ENCODE measurements at places on chromosomes 16 and 17.

DNA sequence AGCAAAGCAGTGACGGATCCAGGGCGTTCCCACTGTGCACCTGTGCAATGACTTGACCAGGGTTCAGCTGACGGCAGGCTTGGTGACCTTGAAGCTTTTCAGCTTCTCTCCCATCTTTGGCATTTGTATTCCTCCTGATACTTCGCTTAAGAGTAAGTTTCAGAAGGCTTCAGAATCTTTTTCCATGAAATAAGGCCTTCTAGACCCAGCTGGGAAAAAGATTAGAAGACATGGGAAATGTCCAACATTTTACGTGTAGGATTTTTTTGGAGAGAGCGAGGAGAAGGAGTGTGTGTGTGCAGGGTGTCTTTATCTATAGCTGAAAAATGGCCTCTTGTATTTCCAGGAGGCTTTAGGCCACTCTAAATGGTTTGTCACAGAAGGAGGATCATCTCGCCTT, 104.1 kb downstream of the BANP start:
- DNase-seq, result no peak

DNA sequence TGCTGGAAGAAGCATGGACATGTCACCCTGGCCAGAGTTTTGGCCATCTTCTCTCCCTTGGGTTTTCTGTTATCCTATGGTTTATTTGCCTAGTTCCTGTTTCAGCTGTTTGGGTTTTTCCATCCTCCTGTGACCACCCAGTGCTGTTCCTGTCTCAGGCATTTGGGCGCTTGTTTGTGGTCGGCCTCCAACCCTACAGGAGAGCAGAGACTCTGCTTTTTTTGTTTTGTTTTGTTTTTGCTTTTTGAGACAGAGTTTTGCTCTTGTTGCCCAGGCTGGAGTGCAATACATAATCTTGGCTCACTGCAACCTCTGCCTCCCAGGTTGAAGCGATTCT, 3.3 kb upstream of the ZC3H7A start:
- DNase-seq, result no peak

- no peak for DNase-seq
These were observed 16.6 kb downstream of the KRT9 start for GRCh38 chr17:41555105-41555887.

- no peak for DNase-seq
These were observed 181.5 kb upstream of the GSE1 start for GRCh38 chr16:85431431-85432124.

DNA sequence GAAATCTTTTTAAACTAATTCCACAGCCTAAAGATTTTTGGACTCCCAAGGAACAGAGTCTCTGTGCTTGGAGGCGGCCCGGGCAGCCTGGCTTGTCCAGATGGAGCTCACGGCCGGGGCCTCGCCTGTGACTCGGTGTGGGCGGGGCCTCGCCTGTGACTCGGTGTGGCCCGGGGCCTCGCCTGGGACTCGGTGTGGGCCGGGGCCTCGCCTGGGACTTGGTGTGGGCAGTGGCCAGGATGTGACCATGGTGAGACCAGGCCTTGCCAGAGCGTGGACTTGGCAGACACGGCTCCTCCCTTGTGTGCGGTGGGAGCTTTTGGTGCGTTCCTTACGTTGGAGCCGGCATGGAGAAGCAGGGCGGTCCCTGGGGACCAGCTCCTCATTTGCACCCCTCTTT, 92.3 kb downstream of the METRNL start:
- no peak for DNase-seq

DNA sequence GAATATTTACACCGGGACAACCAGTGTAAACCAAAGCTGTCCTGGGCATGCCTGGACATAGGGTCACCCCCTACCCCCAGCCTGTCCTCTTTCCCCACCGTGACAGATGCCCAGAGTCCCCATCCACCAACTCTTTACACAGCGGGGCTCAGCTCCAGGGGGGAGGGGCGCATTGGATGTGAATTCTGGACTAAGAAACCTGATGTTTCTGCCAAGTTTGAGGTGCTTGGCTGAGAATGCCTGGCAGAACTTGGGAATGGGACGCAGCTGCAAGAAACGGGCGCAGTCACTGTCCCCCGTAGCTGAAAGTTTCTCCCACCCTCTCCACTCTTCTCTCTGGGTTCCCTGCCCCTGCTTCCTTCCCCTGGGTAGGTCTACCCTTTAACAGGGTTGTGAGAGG, 68.0 kb upstream of the CDC42EP4 start:
- no peak for DNase-seq

GRCh38 chr16:87016046-87017035, 300.9 kb downstream of the C16orf95 start:
- no peak for DNase-seq

GRCh38 chr17:42675965-42676423, 800 bp downstream of the PLEKHH3 start:
- peak; percentile 41 for DNase-seq

DNA sequence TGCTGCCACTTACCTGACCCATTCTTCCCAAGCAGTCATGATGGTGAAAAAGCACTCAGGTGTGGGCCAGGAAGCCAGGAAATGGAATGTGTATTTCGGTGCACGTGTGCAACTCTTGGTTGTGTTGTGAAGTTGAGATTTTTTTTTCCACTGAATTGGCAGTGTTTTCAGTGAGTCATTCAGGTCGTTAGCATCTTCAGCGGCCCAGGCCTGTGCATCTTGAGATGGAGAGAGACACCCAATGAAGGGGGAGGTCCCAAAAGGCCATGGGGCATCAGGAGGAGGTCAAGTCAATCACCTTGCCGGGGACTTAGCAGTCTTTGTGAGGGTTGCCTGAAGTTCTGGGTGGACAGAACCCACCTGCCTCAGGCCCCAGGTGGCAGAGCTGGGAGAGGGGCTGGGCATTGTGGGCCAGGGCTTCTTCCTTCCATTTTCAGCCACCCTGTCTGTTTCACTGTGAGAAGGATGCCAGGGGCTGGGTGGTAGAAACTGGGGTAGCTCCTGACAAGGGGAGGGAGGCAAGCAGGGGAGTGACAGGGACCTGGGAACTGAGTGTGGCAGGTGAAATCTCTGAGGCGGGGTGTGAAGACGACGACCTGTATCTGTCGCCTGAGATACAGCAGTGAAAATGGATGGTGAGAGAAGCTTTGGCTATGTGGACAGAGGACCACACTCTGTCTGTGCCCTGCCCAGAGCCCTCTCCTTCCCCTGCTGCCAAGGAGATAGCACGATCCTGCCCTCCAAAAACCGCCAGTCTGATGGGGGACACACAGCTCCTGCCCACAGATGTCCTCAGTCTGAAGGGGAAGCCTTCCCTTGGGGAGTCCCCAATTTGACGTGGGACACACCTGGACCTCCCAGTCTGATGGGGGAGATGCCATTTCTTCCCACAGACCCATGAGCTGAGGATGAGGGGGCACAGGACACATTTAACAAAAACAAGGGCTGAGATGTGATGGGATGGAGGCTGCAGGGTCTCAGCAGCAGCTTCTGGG, 11.9 kb downstream of the TBKBP1 start:
- DNase-seq, result no peak

DNA sequence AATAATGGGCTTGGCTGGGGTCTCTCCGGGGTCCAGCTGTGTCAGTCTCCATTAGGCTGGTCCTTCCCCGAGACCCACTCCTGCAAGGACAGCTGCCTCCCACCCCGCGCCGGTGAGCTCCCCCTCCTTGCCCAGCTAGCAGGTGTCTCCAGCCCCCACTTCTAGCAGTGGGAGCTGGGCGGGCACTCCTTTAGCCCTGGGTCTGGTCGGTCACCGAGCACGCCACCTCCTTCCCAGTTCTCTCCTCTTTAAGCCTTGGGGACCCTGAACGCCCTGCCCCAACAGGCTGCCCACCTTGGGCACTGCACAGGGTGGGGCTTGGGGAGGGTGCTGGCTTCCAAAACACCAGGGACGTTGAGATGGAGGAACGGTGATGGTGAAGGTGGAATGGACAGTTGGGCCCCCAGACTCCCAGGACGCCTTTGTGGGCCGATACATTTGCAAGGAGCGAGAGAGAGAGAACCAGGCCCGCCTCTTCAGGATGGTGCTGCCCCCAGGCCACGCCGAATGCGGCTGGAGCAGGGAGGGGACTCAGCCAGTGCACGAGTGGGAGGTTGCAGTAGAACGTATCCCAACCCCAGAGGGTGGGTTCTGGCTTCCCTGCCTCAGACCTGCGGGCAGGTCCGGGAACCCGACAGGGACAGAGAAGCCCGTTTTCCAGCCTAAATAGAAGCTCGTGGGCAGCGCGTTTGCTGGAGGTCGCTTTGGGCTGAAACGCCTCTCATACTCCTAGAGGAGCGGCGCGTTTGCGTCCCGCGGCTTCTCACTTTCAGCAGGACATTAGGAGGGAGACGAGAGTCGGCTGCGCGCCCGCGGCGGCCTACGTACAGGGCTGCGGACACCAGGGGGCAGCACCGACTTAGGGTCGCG, 10.7 kb downstream of the TBX2 start:
- DNase-seq, result peak; percentile 54

DNA sequence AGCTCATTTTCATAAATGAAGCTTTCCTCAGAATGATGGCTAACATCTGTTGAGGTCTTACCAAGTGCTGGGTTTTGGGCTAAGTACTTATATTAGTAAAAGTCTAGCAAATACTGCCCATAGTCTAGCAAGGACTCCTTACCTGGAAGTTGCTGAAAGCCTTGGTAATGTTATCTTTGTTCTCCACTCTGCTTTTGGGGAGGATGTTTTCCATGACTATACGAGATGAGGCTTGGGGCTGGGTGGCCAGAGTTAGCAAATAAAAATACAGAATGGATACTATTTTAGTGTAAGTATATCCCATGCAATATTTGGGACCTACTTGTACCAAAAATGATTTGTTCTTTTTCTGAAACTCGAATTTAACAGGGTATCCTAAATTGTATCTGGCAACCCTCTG, 7.7 kb downstream of the CCL18 start:
- no peak for DNase-seq

DNA sequence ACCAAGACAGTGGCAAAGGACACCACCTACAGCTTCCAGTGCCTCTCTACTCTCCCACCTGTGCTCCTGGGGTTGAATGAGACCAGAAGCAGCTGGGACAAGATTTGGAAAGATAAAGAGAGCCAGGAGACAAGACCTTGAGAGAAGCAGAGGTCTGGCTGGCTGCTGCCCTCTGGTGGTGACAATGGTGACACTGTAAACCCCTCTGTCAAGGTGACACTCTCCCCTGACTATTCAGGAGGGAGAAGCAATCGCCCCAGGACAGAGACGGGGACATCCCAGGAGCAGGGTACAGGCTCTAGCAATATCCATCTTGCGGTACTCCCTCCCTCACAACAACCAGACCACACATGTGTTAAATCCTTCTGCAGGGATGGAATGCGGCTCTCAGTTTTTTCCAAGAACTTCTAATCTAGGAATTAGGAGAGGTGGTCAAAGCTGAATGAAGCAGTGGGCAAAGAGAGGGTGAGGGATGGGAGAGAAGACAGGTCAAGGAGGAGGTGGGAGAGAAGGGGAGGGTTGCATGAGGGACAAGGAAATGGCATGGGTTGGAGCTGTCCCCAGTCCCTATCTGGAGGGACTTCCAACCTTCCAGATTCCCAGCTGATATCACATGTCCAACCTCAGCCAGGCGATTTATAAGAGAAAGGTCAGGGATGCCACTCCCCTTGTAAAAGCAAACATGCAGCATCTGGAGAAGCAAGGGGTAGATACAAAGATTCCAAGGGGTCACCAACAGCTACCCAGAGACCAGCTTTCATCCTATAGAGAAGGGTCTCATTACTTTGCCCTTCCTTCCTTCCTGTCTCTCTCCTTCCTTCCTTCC, 2.9 kb downstream of the PHOSPHO1 start:
- peak; percentile 48 for DNase-seq

GRCh38 chr16:86725401-86725800, 147.1 kb downstream of the FOXL1 start:
- DNase-seq, result peak; percentile 55
